ENCODE measurements at places on chromosomes 16 and 17.

GRCh38 chr16:87015021-87015420, 302.2 kb downstream of the C16orf95 start:
- DNase-seq = no peak

DNA sequence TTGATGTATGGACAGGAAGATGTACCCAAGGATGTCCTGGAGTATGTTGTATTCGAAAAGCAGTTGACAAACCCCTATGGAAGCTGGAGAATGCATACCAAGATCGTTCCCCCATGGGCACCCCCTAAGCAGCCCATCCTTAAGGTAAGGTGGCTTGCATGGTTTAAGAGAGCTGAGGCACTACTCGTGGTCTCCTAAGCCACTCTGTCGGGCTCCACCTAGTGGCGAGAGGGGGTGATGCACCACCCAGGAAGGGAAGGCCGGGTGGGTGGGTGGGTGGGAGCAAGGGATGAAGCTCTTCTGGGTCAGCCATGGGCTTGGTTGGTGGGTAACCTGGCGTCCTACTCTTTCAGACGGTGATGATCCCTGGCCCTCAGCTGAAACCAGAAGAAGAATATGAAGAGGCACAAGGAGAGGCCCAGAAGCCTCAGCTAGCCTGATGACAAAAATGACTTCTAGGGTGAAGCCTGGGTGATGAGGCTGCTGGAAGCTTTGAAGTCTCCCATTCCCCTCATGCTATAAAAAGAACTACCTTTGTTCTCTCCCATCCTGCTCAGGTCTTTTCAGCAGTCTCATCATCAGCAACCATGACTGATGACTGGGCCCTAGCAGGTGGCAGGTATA, 21.5 kb downstream of the GPR179 start:
- DNase-seq = no peak

GRCh38 chr16:88662843-88663606, at the start of gene MVD:
Gene MVD (minus strand): TSS chr16:88663091. CDS start chr16:88663080, 11 bp downstream.
- peak; percentile 97 for DNase-seq

DNA sequence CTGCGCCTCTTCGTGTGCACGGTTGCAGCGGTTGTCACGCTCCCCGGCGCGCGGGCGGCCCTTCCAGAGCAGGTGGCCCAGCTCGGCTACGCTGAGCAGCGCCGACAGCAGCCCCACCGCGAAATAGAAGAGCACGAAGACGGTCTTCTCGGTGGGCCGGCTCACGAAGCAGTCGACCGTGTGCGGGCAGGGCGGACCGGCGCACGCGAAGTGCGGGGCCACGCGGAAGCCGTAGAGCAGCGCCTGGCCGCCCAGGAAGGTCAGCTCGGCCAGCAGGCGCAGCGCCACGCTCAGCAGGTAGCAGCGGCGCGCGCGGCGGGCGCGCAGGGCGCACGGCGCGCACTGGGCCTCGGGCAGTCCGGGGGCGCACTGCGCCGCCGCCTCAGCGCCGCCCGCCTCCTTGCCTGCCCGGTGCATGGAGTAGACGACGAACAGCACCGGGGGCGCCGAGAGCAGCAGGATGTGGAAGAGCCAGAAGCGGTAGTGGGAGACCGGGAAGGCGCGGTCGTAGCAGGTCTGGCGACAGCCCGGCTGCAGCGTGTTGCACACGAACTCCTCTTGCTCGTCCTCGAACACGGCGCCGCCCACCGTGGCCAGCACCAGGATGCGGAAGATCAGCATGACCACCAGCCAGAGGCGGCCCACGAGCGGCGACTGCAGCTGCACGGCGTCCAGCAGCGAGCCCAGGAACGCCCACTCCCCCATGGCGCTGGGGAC, 1.3 kb downstream of the GJD3 start:
- no peak for DNase-seq

DNA sequence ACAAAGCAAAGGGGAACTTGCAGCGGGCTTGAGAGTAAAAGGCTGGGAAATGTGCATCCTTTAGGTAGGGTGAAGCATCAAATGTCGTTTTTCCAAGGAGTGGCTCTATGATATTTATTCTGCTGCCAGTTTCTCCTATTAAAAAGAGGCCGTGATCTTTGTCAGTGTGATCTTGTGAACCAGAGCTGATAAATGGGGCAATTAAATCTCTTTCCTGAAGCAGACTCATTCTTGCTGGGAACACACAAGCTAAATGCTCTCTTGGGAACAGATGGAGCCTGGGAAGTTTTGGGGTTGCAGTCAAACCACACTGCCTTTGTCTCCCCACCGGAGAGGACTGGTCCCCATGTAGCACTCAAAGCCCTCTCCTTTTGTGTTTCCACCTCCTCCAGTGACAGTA, 408.9 kb downstream of the GRIN2A start:
- no peak for DNase-seq

GRCh38 chr17:27616414-27616813, 14.6 kb upstream of the LGALS9 start:
- DNase-seq = no peak

DNA sequence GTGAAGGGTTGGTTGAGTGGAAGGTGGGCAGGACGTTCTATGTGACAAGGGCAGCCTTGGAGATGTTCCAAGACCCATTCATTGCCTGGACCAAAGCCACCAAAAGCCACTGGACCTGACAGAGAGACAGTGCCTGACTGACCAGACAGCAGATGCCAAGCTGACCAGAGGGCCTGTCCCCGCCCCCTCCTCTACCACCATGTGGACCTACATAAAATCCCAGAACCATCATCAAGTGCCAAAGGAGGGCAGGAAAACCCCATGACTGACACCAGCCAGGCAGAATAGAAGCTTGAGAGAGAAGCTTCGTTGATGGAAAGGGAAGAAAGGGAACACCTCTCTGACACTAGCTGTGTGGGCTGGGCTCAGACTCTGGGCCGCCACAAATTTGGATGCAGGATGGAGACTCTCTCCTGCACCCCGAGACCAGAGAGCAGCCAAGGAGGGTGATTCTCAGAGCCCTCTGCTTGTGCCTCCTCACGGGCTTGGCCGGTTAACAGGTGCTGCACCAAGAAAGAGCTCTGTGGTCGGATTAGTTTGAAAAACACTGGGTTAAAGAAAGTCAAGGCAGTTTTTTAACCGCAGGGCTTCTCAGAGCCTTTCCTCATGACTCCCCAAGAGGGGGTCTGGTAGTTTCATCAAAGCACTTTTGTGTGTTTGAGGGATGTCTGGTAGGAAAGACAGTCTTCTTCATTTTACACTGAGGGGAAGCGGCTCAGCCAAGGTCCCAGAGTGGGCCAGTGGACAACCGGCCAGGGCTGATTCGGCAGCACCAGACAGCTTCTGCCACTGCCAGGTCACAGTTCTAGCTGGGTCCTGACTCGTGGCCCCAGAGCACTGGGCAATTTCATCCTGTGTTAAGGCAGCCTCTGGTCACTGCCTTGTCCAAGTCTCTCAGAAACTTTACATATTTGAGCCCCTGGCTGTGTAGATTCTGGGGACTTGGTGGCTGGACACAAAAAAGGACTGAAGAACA, 1.7 kb downstream of the TNFRSF13B start:
- DNase-seq = no peak

GRCh38 chr17:21010705-21011596, 31.9 kb downstream of the USP22 start:
- DNase-seq = no peak

- DNase-seq = no peak
Measured at GRCh38 chr17:42852351-42852750, 1.4 kb downstream of the AOC3 start.

GRCh38 chr16:86515413-86515776, 5.1 kb downstream of the FOXF1 start:
- no peak for DNase-seq

GRCh38 chr16:3171181-3171854, 16.7 kb upstream of the OR1F1 start:
- DNase-seq = no peak

DNA sequence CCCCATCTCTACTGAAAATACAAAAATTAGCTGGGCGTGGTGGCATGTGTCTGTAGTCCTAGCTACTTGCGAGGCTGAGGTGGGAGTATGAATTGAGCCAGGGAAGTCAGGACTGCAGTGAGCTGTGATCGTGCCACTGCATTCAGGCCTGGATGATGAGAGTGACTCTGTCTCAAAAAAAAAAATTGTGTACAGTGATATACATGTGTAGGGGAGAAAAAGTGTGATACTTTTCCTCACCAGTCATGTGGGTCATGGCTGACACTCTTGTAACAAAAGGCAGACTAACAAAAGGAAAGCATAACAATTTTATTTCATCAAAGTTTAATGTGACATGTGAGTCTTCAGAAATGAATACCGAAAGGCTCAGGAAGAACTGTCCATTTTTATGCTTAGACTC, 2.0 kb upstream of the ABCC12 start:
- no peak for DNase-seq

DNA sequence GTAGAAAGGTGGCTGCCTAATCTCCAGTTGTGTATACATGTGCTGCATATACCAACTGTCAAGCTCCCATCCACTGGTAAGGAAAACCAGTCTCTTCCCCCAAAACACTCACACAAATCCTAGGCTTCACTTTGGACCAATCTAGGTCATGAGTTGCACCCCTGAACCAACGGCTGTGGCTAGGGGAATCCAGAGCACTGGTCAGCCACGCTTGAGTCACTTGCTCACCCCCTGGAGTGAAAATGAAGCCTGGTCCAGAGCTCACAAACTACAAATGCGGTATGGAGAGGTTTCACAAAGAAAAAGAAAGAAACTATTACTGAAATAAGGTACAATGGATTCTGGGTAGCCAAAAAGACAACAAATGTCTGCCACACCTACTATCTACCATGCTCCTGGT, 66.1 kb upstream of the NLK start:
- no peak for DNase-seq

- DNase-seq = no peak
Measured at GRCh38 chr17:36593656-36594316, 2.1 kb downstream of the DHRS11 start.

- DNase-seq = no peak
Measured at GRCh38 chr17:59327981-59328290, 3.5 kb upstream of the YPEL2 start.

- DNase-seq = no peak
Measured at GRCh38 chr16:88059701-88060386, 108.6 kb downstream of the BANP start.

DNA sequence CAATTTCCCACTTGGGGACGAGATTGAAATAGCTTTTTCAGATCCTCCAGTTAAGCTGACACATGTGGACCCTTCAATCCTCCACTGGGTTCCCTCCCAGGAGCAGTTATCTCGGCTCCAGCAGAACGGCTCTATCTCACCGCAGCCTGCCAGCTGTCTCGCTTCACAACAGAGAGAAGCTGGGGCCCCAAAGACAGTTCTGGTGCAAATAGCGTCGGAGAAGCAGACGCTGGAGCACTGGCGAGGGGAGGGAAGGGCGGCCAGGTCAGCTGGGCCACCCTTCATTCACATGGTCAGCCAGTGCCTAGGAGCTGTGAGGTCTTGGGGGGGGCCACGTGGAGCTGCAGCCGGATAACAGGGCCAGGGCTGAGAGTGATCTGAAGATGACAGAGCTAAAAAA, 141.3 kb upstream of the SDK2 start:
- no peak for DNase-seq

- DNase-seq = no peak
Measured at GRCh38 chr17:40841246-40841645, 18.8 kb upstream of the KRT10 start.

GRCh38 chr16:81616321-81617020, 162.6 kb upstream of the PLCG2 start:
- no peak for DNase-seq

DNA sequence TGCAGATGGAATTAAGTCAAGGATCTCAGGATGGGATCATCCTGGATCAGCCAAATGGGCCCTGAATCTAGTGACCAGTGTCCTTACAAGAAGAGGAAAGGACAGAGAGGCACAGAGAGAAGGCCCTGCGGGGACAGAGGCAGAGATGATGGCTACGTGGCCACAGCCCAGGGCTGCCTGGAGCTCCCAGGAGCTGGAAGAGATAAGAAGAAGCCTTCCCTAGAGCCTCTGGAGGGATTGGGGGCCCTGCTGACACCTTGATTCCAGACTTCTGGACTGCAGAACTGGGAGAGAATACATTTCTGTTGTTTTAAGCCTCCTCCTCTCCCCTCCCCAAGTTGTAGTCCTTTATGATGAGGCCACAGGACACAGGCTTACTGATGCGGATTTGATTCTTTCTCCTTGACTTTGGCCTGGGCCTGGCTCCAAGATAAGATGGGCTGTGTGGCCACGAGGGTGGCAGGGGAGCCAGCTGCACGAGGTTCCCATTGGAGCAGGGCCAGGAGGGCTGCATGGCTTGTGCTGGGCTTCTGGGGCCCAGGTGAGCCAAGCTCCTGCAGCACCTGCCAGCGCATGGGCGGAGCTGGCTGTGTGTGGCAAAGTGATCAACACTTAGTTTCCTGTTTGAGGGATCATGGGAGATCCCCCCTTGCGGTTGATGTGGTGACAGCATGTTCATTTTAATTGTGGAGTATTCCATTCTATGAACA, 146.1 kb downstream of the IRF8 start:
- DNase-seq = no peak

- DNase-seq = no peak
Measured at GRCh38 chr16:11819798-11820197, 22.7 kb upstream of the ZC3H7A start.

- peak; percentile 52 for DNase-seq
Measured at GRCh38 chr17:29622337-29623282, at the start of gene CORO6. Gene CORO6 (minus strand): TSS chr17:29622912. CDS start chr17:29621421, 1,491 bp downstream.

Data from substantia nigra (tissue), 51 donors.